ENCODE measurements at places on chromosomes 6 and 20.

GRCh38 chr20:3560578-3560977, 89.8 kb downstream of the ATRN start:
- DNase-seq = no peak

- DNase-seq = peak; percentile 12
Measured at GRCh38 chr20:53750827-53751619, 157.4 kb upstream of the ZNF217 start.

- no peak for DNase-seq
Measured at GRCh38 chr6:122063076-122063475, 336.4 kb upstream of the HSF2 start.

GRCh38 chr6:25387911-25388310, 108.7 kb downstream of the CARMIL1 start:
- DNase-seq = no peak

Measured in ACHN (cell line).